Activated T-helper 2 cell treated with anti-CD3 and anti-CD28 coated beads, Interferon-gamma antibody, Interleukin-2, Interleukin-4, amounts not matched to agents 10 μg/mL and 5 μg/mL and 100 μg/mL, durations not matched to agents 14 hours and 24 hours and 36 hours (primary cell): ENCODE measurements at places on chromosomes 13 and 19.

DNA sequence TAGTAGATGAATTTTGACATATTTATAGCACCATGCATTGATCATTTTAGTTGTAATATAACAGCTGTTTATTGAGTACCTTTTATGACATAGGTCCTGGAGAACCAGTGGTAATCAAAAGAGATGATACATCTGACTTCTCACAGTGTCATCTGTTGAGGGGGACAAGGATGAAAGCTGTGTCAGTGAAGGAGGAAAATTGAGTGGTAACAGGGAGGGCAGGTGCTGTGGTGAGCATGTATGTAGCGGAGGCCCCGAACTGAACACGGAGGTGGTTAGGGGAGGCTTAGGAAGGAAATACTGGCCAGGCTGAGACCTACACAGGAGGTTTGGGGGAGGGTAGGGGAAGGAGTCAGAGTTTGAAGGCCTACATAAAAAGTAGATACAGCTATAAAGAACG, 199.7 kb downstream of the GGACT start:
- no peak for DNase-seq

DNA sequence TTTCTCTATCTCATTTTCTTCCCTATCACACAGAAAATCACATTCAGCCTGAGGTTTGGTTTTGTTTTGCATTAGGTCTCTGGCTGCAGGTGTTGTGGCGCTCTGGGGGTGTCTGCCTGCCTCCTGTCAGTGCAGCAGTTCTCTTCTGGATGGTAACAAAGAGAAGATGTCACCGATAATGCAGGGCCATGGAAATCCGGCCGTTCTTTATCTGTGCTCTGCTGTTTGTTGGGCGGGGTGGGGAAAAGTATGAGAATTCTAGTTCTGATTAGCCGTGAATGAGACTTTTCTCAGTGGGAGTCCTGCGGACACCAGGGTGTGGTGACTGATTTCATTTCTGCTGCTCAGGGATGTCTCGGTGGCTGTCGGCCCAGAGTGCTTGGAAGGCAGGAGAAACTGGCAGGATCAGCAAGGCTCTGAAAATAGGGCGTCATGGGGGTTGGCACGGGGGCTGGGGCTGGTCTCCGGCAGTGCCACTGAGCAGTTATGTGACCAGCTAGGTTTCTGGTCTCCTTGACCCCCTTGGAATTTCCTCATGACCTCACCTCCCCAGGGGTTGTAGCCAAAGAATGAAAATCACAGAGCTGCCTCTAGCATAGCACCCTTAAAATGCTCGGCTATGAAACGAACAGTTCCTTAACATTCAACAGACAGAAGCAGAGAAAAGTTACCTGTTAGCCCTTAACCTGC, 5.0 kb downstream of the RNF113B start:
- no peak for DNase-seq

GRCh38 chr19:44142059-44142433, 692 bp downstream of the ZNF234 start:
- DNase-seq: no peak

DNA sequence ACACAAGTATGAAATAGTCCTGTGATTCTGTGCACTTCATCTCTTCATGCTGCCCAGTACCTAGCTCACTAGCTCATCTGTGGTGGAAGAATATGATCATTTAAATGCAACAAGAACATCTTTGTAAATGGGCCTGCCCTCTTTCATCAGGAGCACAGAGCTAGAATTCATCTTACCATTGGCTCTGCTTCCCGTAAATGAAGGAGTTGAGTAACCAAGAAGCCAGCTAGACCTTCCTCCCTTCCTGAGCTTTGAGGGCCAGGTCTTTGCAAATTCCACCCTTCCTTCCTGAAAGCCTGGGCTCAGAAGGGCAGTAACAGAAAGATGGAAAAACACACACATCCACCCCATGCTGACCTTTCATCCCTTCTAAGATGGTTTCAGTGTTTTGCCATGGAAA, 82.0 kb downstream of the FRY start:
- no peak for DNase-seq

DNA sequence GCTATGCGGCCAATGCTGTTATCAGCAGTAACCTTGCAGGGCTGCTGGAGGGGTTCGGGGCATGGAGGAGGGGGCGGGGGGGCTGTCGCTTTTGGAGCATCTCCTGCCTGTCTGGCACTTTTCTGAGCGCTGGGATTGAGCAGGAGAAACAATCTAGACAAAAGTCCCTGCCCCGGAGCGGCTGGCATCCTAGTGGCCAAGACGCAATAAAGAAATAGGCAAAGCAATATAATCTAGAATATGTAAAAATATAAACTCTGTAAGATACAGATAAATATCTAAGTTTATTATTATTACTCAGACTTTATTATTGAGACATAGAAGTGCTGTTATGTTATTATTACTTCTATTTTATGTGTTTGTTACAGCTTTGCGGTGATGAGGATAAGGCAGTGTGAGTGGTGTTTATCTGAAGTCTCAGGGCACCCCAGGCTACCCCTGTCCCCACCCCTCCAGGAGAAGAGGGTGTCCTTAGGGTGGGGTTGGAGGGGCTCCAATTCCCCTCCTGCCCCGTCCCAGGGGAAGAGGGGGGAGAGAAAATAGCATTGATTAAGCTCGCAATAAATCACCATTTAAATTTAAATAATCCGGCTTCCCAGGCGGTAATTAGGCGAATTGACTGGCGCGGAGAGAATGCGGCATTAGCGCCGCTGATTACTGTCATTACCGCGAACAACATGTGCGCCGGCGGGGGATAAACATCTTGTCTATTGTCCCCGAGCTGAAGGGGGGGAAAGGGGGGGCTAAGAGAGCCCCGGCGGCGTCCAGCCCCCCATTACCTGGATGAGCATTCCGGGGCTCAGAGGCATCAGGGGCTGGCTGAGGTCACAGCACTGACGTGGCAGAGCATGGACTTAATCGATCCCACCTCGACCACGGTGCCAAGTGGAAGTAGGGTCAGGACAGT, 3.2 kb downstream of the NPAS1 start:
- no peak for DNase-seq

GRCh38 chr19:10193790-10194499, 808 bp downstream of the DNMT1 start:
- no peak for DNase-seq

DNA sequence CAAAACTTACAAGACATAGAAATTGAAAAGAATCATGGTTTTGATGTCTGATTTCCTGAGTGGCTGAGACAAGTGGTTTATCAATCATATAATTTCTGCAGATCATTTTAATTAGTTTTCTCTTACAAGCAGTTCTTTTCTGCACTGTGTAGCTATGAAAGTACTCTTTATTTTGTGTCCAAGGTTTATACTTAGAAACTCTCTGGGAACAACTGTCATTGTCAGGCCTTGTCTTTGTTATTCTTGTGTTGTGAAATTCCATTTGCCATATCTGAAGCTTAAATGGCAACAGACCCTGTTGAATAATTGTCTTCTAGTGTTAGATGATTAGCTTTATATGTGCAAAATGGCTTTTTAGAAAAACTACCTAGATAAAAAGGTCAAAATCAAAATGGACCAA, 312.1 kb downstream of the FGF14 start:
- no peak for DNase-seq
